Inflammatory macrophage treated with lipopolysaccharide for 1 hour (primary cell): ENCODE measurements at places on chromosomes 5 and 9.

GRCh38 chr5:54362992-54363625, 52.7 kb upstream of the ARL15 start:
- DNase-seq = no peak

DNA sequence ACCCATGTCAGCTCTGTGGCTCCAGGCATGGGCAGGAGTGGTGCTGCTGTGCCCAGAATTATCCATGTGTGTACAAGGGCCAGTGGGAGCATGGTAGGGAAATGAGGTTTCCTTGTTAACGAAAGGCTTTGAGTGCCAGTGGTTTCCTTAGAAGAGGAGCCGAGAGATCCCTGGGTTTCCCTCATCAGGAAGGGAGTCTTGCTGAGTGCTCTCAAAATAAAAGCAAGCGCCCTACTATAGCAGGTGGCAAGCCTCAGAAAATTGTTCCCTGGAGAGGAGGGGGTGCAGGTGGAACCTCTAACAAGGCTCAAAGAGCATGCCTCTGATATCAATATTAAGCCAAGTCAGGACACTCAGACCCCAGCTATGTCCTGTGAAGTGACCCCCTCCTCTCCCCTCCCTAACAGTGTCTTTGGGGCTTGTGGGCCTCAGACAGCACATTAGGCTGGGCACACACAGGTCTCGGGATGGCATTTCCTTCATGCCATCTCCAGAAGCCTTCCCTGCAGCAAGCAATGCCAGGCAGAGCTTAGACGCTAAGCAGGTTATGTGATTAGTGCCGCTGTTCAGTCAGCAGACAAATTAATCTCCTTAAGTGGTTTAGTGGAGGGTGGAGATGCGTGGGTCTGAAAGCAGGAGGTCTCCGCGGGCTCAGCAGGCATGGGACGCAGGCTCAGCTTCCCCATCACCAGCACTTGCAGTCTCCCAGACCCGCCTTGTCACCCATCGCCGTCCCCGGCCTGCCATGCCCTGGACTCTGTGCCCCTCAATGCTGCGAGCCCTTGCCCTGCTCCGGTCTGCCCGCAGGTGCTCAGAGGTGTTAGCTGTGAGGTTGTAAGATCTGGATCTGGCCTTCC, 60.0 kb upstream of the RARS1 start:
- DNase-seq = no peak

DNA sequence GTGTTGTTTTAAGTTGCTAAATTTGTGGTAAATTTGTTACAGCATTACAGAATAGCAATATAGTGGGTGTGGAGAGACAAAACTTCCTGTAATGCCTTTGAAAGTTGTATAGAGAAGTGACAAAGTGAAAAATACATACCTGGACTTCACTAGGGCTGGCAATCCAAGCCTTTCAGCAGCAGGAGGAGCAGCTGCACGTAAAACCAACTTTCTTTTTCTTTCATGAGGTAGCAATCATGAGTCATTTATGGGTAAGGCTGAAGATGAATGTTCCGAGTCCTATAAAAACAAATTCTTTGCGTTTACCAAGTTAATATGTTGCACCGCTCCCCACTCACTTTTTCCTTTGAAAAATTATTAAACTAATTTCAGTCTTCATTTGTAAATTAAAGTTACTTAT, 1138.2 kb downstream of the TAF11L14 start:
- no peak for DNase-seq

DNA sequence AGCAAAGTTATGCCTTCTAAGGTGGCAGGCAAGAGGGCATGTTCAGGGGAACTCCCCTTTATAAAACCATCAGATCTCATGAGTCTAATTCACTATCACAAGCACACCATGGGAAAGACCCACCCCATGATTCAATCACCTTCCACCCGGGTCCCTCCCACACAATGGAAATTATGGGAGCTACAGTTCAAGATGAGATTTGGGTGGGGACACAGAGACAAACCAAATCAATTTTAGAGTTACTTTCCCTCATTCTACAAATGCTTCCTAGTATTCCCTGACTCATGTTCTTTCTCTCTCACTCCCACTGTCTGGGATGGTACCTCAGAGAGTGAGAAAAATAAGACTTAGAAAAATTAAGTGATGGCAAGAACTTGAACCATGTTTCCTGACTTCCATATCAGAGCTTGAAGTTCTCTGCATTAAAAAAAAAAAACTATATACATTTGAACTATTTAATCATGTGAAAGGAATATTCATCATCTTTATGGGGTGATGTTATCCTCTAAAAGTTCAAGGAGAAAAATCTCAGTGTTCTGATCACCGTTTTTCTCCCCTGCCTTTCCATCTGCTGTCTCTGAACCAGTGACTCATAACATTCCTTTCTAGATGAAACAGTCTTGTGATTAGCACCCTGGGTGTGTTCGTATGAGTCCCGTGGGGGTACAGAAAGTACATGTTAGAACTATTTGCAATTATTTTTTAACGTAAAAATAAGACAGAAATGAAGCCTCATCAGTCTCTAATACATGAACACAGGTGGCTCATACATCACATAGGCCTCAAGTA, 282.9 kb downstream of the SLF1 start:
- peak; percentile 65 for DNase-seq

- no peak for DNase-seq
Measured at GRCh38 chr9:69397384-69398214, 72.6 kb downstream of the ENTREP1 start.

- no peak for DNase-seq
Measured at GRCh38 chr9:137195525-137196220, 4.9 kb downstream of the TPRN start.

DNA sequence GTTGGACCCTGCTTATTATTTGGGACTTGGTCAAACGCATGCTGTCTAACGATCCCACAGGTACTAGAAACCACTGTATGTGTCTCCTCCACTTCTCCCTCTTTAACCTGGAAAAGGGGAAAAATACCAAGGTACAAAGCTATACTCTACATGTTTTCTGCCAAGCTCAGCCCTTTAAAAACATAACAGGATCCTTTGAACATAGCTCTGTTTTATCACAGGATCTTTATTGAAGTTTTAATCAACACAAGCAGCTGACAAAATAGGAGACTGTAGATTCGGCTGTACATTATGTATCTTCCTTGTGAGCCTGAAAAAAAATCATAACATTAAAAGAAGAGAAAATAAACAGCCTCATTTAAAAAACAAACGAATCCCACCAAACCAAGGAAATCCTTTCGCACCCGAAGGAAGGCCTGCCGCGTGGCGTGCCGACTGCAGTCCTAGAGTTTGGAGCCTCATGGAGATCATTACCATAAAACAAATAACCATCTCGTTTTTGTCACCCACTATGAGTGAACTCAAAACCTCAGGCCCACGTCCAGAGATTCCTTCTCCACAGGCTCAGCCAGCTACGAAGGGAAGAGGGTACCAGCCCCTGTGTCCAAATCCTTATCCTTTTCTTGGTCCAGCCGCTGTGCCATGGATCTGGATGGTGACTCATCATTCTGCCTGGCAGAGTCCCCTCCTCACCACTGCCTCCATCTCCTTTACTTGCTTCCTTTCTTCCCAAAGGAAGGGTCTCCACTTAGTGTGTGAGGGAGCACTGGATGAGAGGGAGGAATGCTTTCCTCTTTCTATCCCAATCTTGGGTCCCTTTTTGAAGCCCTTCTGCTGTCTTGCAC, 651.1 kb downstream of the CCDC171 start:
- DNase-seq = no peak

GRCh38 chr5:177131352-177132135, 2.0 kb upstream of the NSD1 start:
- no peak for DNase-seq

DNA sequence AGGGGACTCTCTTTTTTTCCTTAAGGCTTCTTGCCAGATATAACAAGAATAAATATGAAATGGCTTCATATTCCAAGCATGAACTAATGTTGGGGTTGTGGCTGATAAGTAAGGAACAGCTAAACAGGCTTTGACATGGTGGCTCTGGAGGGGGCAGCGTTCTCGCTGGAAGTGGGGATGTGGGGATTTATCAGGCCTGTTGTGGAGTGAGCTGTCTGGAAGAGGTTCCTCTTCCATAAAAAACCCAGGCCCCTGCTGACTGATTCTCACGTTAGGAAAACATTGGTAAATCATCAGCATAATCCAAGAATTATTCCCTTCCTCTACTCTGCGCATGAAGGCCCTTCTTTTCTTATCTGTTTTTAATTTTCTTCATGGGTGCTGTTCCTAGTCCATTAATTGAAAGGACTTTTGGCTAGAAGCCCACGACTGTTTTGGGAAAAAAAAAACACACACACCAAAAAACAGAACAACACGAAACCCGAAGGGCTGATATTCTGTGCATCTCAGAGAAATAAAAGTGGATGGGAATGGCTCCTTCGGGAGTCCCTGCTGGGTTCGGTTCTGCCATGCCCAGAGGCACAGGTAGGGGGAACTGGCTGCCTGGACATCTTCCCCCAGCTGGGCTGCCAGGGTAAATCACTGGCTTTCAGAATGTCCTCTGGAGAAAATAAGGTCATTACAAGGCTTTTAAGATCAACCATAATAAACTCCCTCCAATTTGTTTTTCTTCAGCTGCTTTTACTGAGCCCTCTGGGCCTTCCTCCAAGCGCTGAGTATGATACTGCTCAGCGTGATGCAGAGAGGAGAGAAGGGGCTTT, 297.0 kb downstream of the SLIT3 start:
- DNase-seq = no peak

DNA sequence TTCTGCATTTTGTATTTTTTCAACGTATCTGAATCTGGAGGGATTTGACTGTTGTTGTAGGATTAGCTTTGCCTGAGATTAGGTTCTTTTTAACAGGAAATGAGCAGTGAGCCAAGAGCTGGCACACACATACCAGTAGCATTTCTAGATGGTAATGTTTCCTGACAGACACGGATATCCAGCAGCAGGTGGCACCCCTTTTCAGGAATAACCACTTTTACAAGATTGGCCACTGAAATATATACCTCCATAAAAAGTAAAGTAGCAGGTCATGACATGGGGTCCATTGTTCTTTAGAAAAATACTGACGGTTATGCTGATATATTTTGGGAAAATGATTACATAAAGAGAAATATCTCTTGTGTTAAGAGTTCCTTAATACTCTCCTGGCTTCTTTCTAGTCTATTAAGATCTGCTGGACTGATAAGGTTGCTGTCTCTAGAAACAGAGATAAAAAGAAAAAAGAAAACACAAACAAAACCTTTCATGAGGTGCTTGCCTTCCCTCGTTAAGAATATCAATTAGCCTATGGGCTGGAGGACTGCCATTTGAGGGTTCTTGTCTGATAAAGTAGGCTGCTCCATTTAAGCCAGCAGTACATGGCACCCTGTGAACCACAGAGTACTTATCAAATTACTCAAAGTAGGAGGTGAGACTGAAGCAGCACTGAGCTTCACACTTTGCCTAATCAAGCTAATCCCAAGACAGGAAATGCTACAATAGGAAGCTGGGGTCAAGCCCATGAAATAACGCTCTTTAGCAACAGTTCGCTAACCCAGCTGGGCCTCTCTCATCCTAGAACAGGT, 101.6 kb upstream of the PCA3 start:
- no peak for DNase-seq

- no peak for DNase-seq
Measured at GRCh38 chr5:51225789-51226742, 157.2 kb upstream of the ISL1 start.

DNA sequence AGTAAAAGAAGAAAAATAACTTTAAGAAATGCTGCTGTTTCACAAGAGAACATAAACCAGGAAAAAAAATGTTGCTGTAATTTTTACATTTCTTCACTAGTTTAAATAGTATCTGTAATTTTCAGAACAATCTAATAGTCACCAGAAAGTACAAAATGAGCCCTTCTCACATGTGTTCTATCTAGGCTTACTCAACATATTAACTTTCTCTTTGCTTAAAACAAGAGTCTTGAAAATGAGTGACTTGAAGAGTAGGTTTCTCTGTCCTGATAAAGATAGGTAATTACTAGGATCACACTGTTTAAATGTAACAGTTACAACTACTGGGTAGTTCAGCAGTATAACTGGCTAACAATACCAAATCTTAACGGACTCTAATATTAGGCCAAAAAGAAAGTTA, 37.5 kb downstream of the CLINT1 start:
- no peak for DNase-seq
